Left ventricle myocardium superior (tissue), 1 donor: ENCODE measurements at places on chromosomes 2 and 18. TPM values are rescaled to one million over a fixed set of nuclear protein-coding genes. Genes with fewer than 3 reads are reported as not detected.

GRCh38 chr2:118209727-118210126 lies 121.5 kb downstream of the INSIG2 start:
- DNase-seq, result no peak

GRCh38 chr18:22964116-22964515 lies 31.0 kb downstream of the RBBP8 start:
- no peak for DNase-seq

DNA sequence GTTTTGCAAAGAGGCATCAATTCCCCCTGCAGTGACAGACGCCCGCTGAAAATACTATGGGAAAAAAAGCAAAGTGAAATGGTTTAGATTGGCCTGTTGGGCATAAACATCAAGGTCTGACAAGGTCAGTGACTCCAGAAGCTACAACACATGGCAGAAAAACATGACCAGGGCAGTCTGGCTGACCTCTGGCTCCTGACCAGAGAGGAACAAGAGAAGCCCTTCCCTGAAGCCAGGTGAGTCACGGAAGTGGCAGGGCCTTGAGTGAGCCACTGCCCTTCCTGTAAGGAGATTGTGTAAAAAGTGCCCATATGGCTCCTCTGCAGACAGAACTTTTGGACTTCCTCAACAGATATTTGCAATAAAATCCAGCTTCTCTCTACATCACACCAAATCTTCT lies 72.0 kb downstream of the DNER start:
- no peak for DNase-seq

DNA sequence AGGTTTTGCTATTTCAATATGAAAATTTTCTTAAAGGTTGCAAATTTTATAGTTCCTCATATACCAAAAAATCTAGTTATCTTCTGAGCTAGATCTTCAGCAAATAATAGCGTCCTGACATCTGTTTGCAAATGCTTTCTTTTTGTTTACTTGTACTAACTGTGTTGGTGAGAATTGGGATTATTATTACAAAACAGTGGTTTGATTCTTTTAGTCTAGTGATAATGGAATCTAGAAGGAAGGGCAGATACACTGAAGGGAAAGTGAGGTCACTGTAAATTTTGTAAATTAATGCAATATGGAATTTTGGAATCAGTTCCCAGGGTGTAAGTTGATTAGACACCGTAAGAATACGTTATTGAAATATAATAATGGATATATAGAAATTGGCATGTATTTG lies 36.2 kb upstream of the NT5C1B start:
- DNase-seq, result no peak

GRCh38 chr18:75167759-75168618 lies 41.0 kb downstream of the PTGR3 start:
- DNase-seq, result peak; percentile 45

DNA sequence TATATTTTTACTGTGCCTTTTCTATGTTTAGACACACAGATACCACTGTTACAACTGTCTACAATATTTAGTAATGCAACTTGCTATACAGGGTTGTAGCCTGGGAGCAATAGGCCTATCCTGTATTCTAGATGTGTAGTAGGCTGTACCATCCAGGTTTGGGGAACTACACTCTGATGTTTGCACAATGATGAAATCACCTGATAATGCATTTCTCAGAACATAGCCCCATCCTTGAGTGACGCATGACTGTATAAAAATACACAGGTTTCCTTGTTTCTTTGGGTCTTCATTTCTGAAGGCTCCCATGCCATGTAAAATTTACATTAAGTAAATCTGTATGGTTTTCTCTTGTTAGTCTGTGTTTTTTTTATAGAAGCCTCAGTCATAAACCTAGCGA lies 270.9 kb upstream of the SKOR2 start:
- no peak for DNase-seq

GRCh38 chr2:108956375-108956774 lies 32.6 kb downstream of the EDAR start:
- DNase-seq, result no peak

DNA sequence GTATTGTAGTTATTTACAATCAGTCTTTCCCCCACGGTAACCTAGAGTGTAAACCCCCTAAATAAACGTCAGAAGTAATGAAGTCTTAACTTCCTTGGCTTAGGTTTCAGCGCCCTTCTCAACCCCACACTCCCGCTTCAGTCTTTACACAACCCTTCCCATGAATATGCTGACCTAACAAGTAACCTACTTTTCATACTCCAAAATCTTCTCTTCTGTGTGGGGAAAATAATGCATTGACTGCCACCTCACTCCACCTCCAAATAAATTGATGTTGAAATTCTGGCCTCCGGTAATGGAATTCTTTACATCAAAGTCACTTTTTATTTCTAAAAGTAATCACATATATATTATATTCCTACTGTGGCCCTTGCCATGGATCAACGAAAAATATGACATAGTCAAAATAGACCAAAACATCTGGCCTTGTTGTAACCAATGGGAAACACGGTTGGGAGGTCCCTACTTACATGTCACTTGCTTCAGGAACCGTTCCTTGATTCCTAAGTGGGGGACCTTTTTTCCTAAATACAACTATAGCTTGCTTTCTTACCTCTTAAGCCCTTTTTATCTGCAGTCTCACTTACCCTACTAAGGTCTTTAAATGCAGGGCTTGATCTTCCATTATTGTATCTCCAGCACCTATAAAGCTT lies 961 bp downstream of the GEN1 start:
- DNase-seq, result no peak

- no peak for DNase-seq
Measured at GRCh38 chr2:46909771-46910419, 5.7 kb downstream of the MCFD2 start.

GRCh38 chr2:138640921-138641676 lies 139.1 kb downstream of the NXPH2 start:
- no peak for DNase-seq

GRCh38 chr2:138415985-138416384 lies 85.6 kb upstream of the SPOPL start:
- no peak for DNase-seq

DNA sequence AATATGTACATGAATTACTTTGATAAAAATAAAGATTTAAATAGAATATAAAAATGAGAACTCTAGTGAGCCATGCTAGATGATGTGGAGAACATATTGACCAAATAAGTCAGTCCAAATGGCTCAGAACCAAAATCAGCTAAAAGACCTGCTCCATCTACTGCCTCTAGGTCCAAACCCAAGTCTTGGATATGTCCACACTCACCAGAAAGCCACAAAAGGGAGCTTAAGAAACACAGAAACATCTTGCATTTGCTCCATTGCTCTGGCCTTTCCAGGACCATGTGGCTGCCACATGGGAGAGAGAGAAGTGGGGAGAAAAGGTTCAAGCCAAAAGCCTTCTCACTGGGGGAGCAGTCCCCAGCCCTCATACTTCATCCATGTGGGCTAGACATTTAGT lies 272.5 kb downstream of the DYSF start:
- no peak for DNase-seq

GRCh38 chr2:185813707-185814106 lies 75.1 kb downstream of the FSIP2 start:
- no peak for DNase-seq

Gene LIMS1
- total RNA-seq, result 74.3 TPM

Gene COL3A1
- total RNA-seq, result 51.8 TPM

Gene KCNE4
- total RNA-seq, result 3.0 TPM

Gene GKN2
- not detected for total RNA-seq

Gene ATP6V1B1
- not detected for total RNA-seq

Gene TSPYL6
- total RNA-seq, result not detected

Gene ICA1L
- 6.9 TPM for total RNA-seq

Gene SPATA3
- not detected for total RNA-seq
